ENCODE measurements at places on chromosomes 7 and 10. TPM values are rescaled to one million over a fixed set of nuclear protein-coding genes. Genes with fewer than 3 reads are reported as not detected.

The OSBPL3 gene
- total RNA-seq: 101 TPM

The SRGN gene
- total RNA-seq: 1,242 TPM

- H3K27me3 ChIP-seq: peaks cover 1% of the 10 kb centered on the region
- no peaks in the 10 kb centered on the region for H3K36me3 ChIP-seq
- peaks cover 16% of the 10 kb centered on the region for H3K4me1 ChIP-seq
- DNase-seq: no peak
- H3K4me3 ChIP-seq: no peak overlapping the region
Measured at GRCh38 chr10:71493741-71494140, 97.0 kb downstream of the CDH23 start.

The PTPRN2 gene
- total RNA-seq: 0.47 TPM

DNA sequence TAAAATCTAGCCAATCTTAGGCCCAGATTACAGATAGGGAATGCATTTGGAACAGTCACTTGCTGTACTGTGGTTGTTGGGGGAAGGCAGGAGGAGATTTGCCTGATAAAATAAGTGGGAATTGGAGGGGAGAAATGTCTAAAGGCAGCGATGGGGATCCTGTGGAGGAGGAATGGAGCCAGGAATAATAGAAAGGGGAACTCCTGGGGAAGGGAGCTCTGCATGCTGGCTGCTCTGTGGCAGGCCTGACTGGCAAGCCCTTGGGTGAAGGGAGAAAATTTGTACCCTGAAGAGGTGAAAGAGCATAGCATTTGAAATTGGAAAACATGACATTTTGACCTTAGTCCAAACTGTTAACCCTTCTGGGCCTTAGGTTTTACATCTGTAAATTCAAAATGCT lies 13.7 kb downstream of the MMP21 start:
- DNase-seq: no peak
- H3K36me3 ChIP-seq: peaks cover 60% of the 10 kb centered on the region
- H3K27ac ChIP-seq: no peak overlapping the region
- no peaks in the 10 kb centered on the region for H3K27me3 ChIP-seq

DNA sequence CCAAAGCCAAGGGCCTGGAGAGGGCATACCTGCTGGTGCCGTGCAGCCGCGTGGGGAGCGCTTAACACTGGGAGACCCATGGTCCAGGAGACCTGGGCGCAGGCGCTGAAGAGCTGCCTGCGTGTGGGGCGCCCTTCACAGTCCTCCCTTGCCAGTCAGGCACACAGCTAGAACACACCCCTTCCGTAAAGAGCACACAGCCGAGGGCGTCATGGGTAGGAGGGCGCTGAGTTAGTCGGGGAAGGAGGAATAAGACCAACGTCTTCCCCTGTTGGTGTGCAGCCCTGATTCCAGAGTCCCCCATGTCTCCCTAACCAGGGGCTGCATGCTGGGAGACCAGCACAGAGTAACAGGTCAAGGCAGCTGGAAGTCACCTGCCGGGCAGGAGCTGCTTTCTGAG lies 273.9 kb downstream of the USP6NL start:
- H3K27ac ChIP-seq: no peak overlapping the region
- peaks cover 9% of the 10 kb centered on the region for H3K4me1 ChIP-seq
- H3K36me3 ChIP-seq: peaks cover 18% of the 10 kb centered on the region
- H3K27me3 ChIP-seq: no peaks in the 10 kb centered on the region

DNA sequence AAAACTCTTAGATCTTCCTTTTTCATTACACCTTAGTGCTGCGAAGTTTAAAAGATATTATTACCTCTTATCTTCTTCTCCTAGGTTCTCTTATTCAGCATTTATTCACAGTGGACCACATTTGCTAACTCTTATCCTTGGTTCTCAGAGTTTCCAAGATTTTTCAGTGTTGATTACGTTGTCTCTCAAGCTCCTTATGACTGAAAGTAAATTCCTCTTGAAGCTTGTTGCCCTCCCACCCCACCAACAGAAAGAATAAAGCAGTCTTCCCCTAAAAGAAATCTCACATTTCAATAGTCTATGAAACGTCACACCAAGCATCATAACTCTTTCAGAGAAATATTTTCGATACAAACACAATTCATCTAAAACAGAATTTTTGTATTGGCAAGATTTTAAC lies 362.5 kb downstream of the MAGI2 start:
- H3K4me3 ChIP-seq: no peak overlapping the region
- no peaks in the 10 kb centered on the region for H3K36me3 ChIP-seq
- no peaks in the 10 kb centered on the region for H3K27me3 ChIP-seq
- DNase-seq: no peak

The SEMA3A gene
- total RNA-seq: 0.34 TPM

DNA sequence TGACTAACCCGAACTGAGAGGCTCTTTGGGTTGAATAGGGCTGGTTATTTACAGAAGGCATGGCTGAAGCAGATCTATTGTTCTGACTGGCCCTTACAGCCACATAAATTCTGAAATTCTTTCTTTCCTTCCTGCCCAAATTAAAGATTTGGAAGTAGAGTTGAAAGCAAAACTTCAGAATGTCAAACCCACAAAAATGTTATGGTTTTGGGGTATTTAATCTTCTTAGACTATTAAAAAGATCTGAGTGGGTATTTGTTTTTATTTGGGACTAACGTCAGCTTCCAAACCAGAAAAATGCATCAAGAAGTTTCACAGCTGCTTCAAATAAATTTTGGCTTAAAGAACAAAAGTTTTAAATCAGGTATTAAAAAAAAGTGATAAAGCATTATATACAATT lies 124.5 kb downstream of the AHR start:
- no peak for DNase-seq
- peaks cover 1% of the 10 kb centered on the region for H3K27me3 ChIP-seq
- no peaks in the 10 kb centered on the region for H3K36me3 ChIP-seq

DNA sequence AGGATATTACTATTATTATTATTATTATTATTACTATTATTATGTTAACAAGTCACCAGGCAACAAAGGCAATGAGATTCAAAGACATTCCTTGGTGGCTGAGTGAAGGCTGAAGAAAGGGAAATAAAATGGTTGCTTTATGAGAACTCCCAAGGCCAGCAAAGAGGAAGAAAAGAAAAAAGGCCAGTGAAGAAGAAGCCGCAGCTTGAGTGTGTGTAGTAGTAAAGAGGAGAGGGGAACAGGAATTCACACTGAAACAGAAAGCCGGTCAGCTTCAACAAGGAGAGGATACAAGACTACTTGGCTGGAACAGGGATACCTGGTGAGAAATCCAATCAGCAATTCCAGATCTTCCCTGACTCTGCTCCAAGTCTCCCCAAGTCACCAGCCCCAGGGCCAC lies 42.4 kb downstream of the PLXNA4 start:
- H3K36me3 ChIP-seq: no peaks in the 10 kb centered on the region
- no peak overlapping the region for H3K4me3 ChIP-seq
- peaks cover 21% of the 10 kb centered on the region for H3K4me1 ChIP-seq

The NME8 gene
- total RNA-seq: not detected

DNA sequence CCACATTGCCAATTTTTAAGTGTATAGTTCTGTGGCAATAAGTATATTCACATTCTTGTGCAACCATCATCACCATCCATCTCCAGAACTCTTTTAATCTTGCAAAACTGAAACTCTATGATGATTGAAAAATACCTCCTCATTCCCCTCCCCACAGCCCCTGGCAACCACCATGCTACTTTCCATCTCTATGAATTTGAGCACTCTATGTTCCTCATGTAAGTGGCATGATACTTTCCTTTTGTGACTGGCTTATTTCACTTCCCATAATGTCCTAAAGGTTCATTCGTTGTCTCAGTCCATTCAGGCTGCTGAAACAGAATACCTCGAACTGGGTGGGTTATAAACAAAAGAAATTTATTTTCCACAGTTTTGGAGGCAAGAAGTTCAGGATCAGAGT lies 23.4 kb upstream of the EGR2 start:
- H3K4me3 ChIP-seq: no peak overlapping the region
- peaks cover 20% of the 10 kb centered on the region for H3K4me1 ChIP-seq

GRCh38 chr10:111344804-111345203 lies 268.0 kb downstream of the ADRA2A start:
- H3K27me3 ChIP-seq: no peaks in the 10 kb centered on the region
- no peak overlapping the region for H3K27ac ChIP-seq
- no peaks in the 10 kb centered on the region for H3K4me1 ChIP-seq
- no peak overlapping the region for H3K4me3 ChIP-seq

GRCh38 chr10:58992830-58993460 lies 183.5 kb upstream of the PHYHIPL start:
- H3K27me3 ChIP-seq: no peaks in the 10 kb centered on the region
- H3K4me3 ChIP-seq: no peak overlapping the region
- H3K27ac ChIP-seq: no peak overlapping the region

GRCh38 chr10:73534857-73535256 lies 39.0 kb upstream of the PPP3CB start:
- H3K4me1 ChIP-seq: peaks cover 11% of the 10 kb centered on the region
- H3K4me3 ChIP-seq: no peak overlapping the region
- peaks cover 3% of the 10 kb centered on the region for H3K36me3 ChIP-seq
- peaks cover 3% of the 10 kb centered on the region for H3K27me3 ChIP-seq
- DNase-seq: no peak

DNA sequence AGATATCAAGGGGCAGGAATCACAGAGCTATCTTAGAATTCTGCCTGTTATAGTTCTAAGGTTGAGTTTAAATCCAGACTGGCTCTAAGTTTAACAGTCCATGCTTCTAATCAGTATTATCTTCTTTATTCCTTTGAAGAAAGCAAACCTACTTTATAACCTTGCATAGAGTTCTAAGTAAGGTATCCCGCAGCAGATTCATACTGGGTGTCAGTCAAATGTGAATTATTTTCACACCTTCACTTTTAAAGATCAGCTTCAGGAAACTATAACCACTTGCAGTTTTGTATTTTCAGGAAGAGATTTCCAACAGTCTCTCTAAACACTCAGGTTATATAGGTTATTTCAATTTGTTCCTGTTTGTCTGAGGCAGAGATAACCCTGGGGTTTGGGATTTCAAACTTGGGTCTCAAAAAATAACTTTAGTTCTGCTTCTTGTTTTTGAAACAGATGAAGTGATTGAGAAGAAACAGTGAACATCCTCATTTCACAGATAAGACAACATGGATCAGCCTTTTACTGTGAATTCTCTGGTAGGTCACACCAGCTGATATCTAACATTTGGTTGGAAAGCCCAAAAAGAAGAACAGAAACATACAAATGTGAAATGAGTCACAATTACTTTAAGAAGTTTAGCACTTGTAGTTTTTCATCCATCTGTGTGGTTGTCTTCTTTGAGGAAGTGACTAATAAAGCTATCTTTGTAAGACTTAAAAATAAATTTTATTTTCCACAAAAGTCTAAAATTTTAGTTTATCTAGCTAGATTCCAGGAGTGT lies 21.4 kb downstream of the STAMBPL1 start:
- peaks cover 50% of the 10 kb centered on the region for H3K36me3 ChIP-seq
- peak overlapping the region; percentile 89 for H3K27ac ChIP-seq

- no peaks in the 10 kb centered on the region for H3K36me3 ChIP-seq
- H3K4me3 ChIP-seq: no peak overlapping the region
- no peaks in the 10 kb centered on the region for H3K4me1 ChIP-seq
- H3K27ac ChIP-seq: no peak overlapping the region
- DNase-seq: no peak
- H3K27me3 ChIP-seq: no peaks in the 10 kb centered on the region
Measured at GRCh38 chr10:127012769-127013152, 107.5 kb downstream of the DOCK1 start.

- H3K27me3 ChIP-seq: no peaks in the 10 kb centered on the region
- DNase-seq: no peak
- no peak overlapping the region for H3K4me3 ChIP-seq
- peak overlapping the region; percentile 25 for H3K27ac ChIP-seq
Measured at GRCh38 chr10:3464760-3465405, 292.3 kb upstream of the PITRM1 start.

GRCh38 chr10:97764519-97764931 lies 7.3 kb downstream of the SFRP5 start:
- peaks cover 11% of the 10 kb centered on the region for H3K36me3 ChIP-seq
- H3K27ac ChIP-seq: no peak overlapping the region
- DNase-seq: no peak
- no peak overlapping the region for H3K4me3 ChIP-seq

The FKBP9 gene
- total RNA-seq: 2.4 TPM

The PTN gene
- total RNA-seq: not detected

The NRG3 gene
- 0.10 TPM for total RNA-seq

- no peak for DNase-seq
- peak overlapping the region; percentile 44 for H3K27ac ChIP-seq
- no peaks in the 10 kb centered on the region for H3K27me3 ChIP-seq
- H3K4me1 ChIP-seq: peaks cover 56% of the 10 kb centered on the region
Measured at GRCh38 chr10:30431435-30431911, 2.5 kb upstream of the MAP3K8 start.

DNA sequence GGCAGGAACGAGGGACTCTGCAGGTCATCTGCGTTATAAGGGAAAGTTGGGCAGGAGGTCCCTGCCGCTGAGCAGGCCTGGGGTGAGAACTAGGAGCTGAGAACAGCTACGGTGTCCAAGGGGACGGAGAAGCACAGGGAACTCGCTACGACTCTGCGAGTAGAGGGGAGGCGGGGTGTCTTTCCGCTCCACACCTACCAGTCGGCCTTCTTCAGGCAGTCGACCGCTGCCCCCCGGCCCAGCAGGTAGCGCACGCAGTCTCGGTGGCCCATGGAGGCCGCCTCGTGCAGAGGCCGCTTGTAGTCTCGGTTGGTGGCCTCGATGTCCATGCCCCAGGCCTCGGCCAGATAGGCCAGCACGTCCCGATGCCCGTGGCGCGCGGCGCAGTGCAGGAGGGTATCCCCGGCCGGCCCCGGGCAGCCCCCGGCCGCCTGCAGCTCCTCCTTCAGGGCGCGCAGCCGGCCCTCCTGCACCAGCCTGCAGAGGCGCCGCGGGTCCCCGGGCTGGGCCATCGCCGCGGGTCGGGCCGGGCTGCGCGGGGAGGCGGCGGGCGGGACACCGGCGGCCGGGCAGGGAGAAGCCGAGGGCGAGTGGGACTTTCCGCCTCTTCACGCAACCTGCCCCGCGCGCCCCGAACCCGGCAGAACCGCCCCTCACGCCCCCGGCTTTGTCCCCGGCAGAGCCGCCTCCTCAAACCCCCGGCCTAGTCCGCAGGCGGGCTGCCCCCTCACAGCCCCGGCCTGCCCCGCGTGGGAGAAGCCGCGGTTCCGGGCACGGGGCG lies 660 bp downstream of the ANKRD16 start:
- peak overlapping the region; percentile 91 for H3K4me3 ChIP-seq
- peaks cover 21% of the 10 kb centered on the region for H3K36me3 ChIP-seq
- peak overlapping the region; percentile 69 for H3K27ac ChIP-seq
- peaks cover 44% of the 10 kb centered on the region for H3K4me1 ChIP-seq

- H3K4me1 ChIP-seq: no peaks in the 10 kb centered on the region
- no peak overlapping the region for H3K27ac ChIP-seq
- DNase-seq: no peak
- H3K4me3 ChIP-seq: no peak overlapping the region
- H3K36me3 ChIP-seq: peaks cover 20% of the 10 kb centered on the region
Measured at GRCh38 chr10:63618552-63618951, 97.4 kb downstream of the REEP3 start.

- DNase-seq: no peak
- H3K36me3 ChIP-seq: no peaks in the 10 kb centered on the region
- no peaks in the 10 kb centered on the region for H3K4me1 ChIP-seq
- H3K4me3 ChIP-seq: no peak overlapping the region
Measured at GRCh38 chr10:103838862-103839518, 16.4 kb downstream of the SH3PXD2A start.

GRCh38 chr7:35714862-35715261 lies 19.9 kb upstream of the HERPUD2 start:
- H3K27ac ChIP-seq: no peak overlapping the region
- DNase-seq: no peak
- peaks cover 26% of the 10 kb centered on the region for H3K27me3 ChIP-seq

The GOLGA7B gene
- total RNA-seq: 0.26 TPM

The IFIT3 gene
- 0.83 TPM for total RNA-seq

All from activated T-helper 1 cell treated with anti-CD3 and anti-CD28 coated beads, Interleukin-12 subunit alpha, Interleukin-12 subunit beta, Interleukin-2, Interleukin-4 antibody, amounts not matched to agents 30 ng/mL and 10 ng/mL and 1 ng/mL, durations not matched to agents 14 hours and 24 hours and 36 hours (primary cell).